Iris pigment epithelial cell (primary cell): ENCODE measurements at places on chromosomes 2 and 18.

GRCh38 chr2:23658466-23658942 lies 268.4 kb downstream of the ATAD2B start:
- DNase-seq, result no peak

GRCh38 chr18:55024564-55024963 lies 65.3 kb upstream of the CCDC68 start:
- DNase-seq, result no peak

DNA sequence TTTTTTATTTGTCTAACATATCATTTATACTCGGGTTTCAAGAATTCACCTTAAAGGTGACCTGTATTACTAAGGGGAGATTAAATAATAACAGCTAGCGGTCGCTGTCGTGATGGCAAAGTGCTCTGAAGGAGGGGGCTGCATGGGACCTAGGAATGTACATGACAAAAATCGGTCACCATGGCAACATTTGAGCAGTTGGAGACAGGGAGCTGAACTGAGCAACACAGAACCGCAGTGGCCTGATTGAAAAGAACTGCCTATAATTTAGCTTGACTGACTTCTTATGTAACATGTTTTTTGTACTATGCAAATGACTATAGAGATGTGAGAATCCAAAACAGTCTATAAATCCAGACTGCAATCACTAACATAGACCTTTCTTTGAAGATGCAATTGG lies 34.3 kb upstream of the EPHA4 start:
- DNase-seq, result no peak

DNA sequence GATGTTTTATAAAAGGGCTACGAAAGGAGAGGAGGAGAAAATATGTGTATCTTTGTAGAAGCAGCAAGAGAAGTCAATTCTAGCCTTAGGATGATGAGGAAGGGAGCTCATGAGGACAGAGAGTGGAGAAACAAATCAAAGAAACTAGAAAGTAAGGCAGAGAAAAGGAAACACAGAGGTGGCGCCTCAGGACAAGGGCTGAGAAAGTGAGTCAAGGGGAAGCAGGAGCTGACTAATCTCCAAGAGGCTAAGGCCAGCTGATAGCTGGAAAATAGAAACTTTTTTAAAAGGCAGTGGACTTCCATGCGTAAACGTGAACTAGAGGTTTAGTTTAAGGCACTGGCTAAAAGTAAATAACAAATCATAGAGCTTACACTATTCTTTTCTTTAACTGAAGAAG lies 173.3 kb downstream of the ANKRD44 start:
- DNase-seq, result peak; percentile 68

DNA sequence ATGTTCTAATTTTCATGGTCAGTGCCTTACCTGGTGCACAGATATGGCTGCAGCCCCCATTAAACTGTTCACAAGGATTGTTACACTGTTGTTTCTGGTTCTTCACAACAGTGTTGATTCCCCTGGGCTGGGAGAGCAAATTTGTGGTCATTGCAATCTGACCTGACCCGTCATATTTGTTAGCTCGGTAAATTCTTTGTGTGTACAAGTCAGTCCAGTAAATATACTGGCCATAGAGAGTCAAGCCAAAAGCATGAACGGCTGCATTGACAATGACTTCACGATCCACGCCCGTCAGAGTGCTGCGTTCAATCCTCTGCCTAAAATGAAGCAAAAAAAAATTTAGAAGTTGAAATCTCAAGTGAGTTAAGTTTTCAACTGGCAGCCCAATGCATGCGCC lies 134.6 kb downstream of the DHRS9 start:
- DNase-seq, result no peak

- no peak for DNase-seq
These were observed 352.6 kb upstream of the CRIM1 start for GRCh38 chr2:36002941-36003340.

GRCh38 chr18:6294148-6294784 lies 120.4 kb downstream of the L3MBTL4 start:
- DNase-seq, result no peak

DNA sequence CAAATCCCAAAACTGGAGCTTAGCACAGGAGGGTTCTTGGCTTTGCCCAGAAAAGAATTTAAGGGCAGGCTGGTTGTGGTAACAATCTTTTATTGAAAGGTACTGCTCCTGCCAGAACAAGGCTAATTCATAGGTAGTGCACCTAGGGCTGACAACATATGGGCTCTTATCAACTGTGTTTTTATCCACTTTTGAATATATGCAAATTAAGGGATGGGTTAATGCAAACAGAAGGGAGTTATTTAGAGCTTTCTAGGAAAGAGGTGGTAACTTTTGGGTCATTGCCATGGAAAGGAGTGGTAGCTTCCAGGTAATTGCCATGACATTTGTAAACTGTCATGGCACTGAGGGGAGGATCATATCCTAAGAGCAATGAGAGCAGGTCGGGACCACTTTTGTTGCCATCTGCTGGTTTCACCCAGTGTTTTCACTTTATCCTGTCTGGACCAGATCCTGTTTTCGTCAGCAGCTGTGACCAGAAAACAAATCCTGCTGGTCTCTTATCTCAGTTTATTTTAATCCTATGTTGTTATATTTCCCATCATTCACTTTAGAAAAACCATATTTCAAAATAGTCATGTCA lies 981 bp downstream of the C2orf66 start:
- DNase-seq, result no peak

DNA sequence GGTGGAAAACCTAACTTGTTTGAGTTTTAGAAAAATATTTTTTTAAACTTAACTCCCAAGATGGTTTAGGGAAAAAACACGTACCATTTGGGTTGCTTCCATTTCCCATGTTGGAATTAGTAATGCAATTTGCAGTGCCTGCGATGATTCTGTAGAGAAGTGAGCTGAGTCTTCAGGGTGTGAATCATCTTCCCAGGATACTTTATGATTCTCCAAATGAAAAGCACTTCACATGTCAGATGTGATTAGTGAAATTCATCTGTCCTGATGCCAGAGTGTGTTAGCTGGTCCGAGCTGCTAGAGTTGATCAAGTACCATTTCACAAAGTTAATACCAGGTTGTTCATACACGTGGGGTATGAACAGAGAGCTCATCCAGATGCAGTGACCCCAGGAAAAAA lies 59.1 kb downstream of the ACOXL start:
- no peak for DNase-seq

- DNase-seq, result no peak
These were observed 108.0 kb upstream of the UNC80 start for GRCh38 chr2:209663656-209664055.

DNA sequence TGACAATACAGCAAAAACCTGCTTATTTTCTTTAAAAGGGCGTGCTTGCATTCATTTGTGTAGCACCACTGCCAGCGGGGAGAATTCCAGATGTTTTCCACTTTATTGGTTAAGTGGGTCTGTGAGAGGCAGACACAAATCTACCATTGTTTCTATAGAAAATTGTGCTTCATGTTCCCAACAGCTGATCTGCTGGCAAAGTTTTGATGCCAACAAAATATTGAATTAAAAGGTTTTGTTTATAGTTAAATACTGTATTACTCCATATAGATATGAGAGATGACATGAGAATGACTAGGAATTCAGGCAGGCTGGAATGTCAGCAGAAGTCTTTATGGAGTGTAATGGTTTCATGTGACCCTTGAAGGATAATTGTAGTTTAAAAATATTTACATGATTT lies 182.7 kb downstream of the MC4R start:
- DNase-seq, result no peak

DNA sequence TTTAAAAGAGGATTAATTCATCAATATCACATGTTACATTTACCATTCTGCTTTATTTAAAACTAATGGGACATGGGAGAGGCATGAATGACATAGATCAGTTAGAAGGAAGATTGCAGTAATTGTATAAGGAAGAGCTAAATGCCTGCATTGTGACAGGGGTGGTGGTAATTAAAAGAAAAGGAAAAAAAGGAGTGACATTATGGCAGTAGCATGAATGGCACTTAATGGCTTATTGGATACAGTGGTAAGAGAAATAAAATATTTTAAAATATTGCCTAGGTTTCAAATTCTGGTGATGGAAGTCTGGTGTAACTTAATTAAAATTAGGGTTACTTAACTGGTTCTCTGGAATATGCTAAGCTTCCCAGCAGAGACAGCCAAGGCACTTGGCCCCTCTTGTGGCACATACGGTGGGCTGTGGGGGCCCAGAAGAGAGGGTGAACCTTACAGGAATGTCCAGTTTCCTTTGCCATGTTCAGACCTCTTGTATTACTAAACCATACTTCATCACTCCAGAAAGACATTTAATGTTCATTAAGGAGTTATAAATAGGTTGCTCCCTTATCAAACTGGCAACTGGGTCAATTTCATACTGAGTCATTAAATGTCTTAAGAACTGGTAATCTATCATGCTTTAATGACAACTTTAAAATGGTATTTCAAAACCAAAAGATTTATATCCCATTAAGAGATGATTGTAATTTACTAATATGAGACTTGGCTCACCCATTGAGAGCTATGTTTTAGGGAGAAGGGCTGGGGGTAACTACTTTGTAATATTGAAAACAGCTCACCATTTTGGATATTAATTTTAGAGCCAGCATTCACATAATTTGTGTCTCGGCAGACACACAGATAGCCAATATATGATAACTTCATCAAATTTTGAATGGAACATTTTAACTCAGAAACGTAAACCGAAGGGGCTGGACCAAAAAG lies 798.9 kb upstream of the PIK3C3 start:
- DNase-seq, result no peak

DNA sequence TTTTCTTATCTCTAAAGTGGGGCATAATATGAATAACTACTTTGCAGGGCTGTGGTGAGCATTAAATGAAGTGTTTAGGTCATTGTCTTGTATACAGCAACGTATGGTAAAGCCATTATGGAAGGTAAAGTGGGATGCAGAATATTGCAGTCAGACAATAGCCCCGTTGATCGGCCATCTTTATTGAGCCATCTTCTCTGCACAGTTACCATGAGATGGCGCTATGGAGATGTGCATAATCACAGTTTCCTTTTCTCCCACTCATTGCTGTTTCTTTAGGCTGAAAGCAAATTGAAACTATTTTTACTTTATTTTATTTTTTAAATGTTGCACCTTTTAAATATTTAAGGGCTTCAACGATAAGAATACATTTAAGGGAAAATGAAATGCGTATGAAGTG lies 108.9 kb downstream of the THSD7B start:
- DNase-seq, result no peak

- DNase-seq, result no peak
These were observed 57.9 kb downstream of the NXPH2 start for GRCh38 chr2:138722316-138722715.

DNA sequence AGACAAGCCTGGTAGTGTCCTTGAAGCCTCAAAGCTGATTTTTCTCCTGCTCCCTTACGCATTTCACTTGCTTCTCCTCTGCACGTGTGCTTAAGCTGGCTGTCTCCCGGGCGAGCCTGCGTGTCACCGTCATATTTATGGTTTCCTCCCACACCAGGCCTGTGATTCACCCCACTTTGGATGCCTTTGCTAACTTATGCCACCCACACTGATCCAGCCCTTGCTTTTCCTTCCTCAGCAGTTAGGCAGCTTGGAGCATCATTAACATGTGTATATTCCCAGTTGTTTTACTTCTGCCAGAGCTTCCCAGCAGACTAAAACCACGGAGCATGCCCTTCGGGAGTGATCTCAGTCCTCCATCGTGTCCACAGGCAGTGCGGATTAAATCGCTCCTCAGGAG lies 2.2 kb downstream of the ST3GAL5 start:
- DNase-seq, result peak; percentile 91

DNA sequence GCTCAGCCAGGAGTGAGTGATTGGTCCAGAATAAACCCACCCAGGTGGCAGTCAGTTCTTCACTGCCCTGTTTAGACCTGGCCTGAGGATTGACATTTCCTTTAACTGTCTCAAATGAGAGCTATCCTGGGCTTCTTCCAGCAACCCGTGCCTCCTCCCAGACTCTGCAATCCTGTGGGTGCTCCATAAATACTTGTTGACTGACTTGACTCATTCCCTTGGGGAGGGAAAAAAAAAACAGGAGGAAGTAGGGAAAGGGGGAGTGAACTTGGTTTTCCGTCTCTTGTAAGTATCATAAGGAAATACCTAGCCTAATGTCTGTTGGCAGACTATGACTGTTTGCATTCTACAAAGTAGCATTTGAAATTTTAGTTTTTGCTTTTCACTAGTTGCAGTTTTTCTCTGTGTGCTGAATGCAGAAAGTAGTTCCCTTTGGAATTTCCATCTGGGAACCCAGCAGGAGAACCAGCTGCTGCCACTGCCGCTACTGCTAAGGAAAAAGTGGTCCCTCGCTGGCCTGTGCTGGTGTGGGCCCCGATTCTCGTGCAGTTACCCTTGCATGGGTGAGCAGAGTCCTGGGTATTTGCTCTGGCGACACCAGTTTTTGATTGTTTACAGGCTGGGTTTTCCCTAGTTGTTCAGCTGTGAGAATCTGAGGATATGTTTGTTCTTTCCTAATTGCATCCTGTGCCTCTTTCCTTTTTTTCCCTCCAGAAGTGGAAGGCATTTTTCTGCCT lies 78.8 kb downstream of the TGOLN2 start:
- DNase-seq, result peak; percentile 57

- peak; percentile 20 for DNase-seq
These were observed 47.6 kb downstream of the G6PC2 start for GRCh38 chr2:168948621-168949212.

DNA sequence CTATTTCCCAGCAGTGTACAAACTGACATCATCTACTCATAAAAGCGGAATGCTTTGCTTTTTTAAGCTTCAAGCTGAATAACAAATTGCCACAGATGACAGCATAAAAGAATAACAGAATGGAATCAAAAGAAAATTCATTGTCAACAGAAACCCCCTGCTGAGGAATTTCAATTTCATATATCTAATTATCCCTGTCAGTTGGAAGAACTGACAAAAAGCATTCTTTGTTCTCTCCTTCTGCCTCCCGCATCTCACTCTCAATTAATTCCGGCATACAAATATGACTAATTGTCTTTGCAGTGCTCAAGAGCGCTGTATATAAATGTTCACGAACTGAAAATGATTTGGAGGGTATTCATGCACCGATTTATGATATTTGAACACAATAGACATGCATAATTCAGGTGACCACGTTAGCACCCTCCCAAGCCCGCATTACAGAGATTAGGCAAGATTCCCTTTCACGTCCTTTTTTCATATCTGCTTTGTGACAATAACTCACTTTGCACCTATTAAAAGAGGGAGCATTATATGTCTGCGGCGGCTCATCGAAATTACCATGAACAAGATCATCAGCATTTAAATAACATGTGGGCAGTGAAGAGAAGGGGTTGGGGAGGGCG lies 277.7 kb upstream of the SALL3 start:
- DNase-seq, result no peak
